ENCODE measurements at places on chromosomes 13 and 19. TPM values are rescaled to one million over a fixed set of nuclear protein-coding genes. Genes with fewer than 3 reads are reported as not detected.

The ZNF101 gene
- total RNA-seq = 5.1 TPM

The GFY gene
- not detected for total RNA-seq

The CRX gene
- not detected for total RNA-seq

The PALM3 gene
- total RNA-seq = 0.07 TPM

The ZGLP1 gene
- 0.28 TPM for total RNA-seq

The FCAR gene
- total RNA-seq = not detected

The CCDC97 gene
- total RNA-seq = 12.1 TPM

The IGFL1 gene
- total RNA-seq = 0.37 TPM

The DACT3 gene
- not detected for total RNA-seq

The BRME1 gene
- 0.99 TPM for total RNA-seq

The VMAC gene
- total RNA-seq = 2.5 TPM

The PARP4 gene
- 29.1 TPM for total RNA-seq

The ACP7 gene
- total RNA-seq = 1.4 TPM

The NECTIN2 gene
- total RNA-seq = 100 TPM

The VSTM2B gene
- total RNA-seq = not detected

The ERCC2 gene
- total RNA-seq = 22.2 TPM

The ZNF540 gene
- 0.35 TPM for total RNA-seq

The KLK15 gene
- total RNA-seq = not detected

The PSG1 gene
- total RNA-seq = not detected

The ICAM4 gene
- total RNA-seq = 8.1 TPM

The ANGPTL4 gene
- total RNA-seq = 55.1 TPM

The KHSRP gene
- 172 TPM for total RNA-seq

The ERFL gene
- total RNA-seq = not detected

The FOSB gene
- total RNA-seq = 19.0 TPM

The S1PR2 gene
- 4.9 TPM for total RNA-seq

The CARD8 gene
- total RNA-seq = 4.5 TPM

The CCDC70 gene
- not detected for total RNA-seq

The PNKP gene
- total RNA-seq = 59.7 TPM

The CLEC4M gene
- total RNA-seq = not detected

The LIN7B gene
- total RNA-seq = 10.5 TPM

The ZNF585A gene
- 10.5 TPM for total RNA-seq

The COX7A1 gene
- 0.35 TPM for total RNA-seq

The EHD2 gene
- total RNA-seq = 124 TPM

The PRR20B gene
- not detected for total RNA-seq

The MBD3L3 gene
- not detected for total RNA-seq

The FAM124A gene
- total RNA-seq = not detected

The SYNE4 gene
- 2.9 TPM for total RNA-seq

The ERF gene
- total RNA-seq = 97.8 TPM

The CEACAM7 gene
- total RNA-seq = 0.71 TPM

The ZNF560 gene
- not detected for total RNA-seq

The OLFM4 gene
- not detected for total RNA-seq

The SPC24 gene
- 31.2 TPM for total RNA-seq

The IGFL2 gene
- total RNA-seq = 16.6 TPM

The CPB2 gene
- total RNA-seq = not detected

The SLC25A23 gene
- 50.1 TPM for total RNA-seq

The ZSCAN4 gene
- total RNA-seq = not detected

The ZNF541 gene
- total RNA-seq = not detected

The ZNF813 gene
- total RNA-seq = 1.3 TPM
